ENCODE measurements at places on chromosomes 1 and 21. TPM values are rescaled to one million over a fixed set of nuclear protein-coding genes. Genes with fewer than 3 reads are reported as not detected.
A peak's percentile ranks its signal among the peaks of the same experiment; 100 is the strongest.

- DNase-seq = no peak
These were observed 26.6 kb downstream of the DOP1B start for GRCh38 chr21:36183144-36183795.

Gene FMO4
- 2.7 TPM for total RNA-seq

Gene LAMB3
- 0.38 TPM for total RNA-seq

DNA sequence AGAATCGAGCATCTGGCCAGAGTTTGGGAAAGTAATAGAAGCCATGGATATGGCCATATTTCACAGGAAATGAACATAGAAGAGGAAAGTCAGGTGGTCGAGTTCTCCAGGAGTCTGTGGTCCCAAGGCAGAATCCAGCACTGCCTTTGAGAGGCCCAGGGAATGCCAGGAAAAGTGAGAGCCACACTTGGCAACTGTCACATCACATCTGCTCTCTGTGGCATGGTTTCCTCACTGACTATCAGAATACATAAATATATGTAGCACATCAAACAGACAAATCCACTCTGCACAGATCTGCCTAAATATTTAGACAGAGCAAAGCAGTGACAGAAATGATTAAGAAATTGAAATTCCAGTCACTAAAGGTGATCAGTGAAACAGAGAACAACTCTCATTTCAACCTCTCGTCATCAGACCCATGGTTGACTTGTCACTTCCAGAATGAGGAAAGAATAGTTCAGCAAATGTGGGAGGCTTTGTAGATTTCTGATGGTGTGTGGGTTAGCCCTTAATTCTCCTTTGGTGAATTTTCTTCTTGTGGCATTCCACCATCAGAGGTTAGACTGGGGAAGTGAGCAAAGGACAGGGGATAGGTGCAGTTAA, 58.8 kb upstream of the MAN1A2 start:
- DNase-seq = no peak

GRCh38 chr1:30684881-30685795, 38.2 kb downstream of the MATN1 start:
- DNase-seq = peak; percentile 10

DNA sequence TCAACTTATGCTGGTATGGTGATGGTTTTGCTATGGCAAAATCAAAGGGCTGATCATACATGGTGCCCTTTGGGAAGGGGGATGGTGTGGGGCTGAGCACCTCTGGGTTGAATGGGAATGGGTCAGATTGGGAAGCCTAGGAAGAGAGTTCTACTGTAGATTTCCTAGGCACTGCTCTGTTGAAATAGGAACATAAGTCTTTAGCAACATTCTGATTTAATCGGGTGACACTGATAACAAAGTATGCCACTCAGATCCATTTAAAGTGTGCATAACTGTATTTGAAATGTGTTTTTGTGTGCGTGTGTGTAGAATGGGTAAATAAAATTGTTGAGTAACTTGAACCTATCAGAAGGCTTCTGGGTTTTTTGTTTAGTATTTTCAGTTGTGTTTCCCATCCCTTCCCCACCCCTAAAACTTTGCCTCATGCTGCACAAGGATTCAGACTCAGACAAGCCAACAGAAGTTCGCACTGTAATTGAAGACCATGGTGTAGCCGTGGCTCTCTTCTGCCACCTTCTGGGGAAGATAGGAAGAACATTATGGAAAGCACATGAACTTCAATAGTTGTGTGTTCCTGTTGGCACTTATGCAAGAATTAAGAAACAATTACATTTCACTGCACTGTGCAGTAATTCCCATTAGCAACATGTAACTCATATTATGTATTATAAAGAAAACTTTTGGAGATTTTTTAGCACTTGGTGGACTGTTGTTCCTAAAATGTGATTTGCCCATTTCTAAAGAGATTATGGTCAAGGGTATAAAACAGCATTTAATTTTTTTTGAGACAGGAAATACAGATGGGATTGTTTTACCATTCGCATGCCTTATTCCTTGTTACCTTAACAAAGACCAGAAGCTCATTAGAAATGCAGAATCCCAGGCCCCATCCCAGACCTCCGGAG, 10.9 kb upstream of the C4BPB start:
- DNase-seq = peak; percentile 69

DNA sequence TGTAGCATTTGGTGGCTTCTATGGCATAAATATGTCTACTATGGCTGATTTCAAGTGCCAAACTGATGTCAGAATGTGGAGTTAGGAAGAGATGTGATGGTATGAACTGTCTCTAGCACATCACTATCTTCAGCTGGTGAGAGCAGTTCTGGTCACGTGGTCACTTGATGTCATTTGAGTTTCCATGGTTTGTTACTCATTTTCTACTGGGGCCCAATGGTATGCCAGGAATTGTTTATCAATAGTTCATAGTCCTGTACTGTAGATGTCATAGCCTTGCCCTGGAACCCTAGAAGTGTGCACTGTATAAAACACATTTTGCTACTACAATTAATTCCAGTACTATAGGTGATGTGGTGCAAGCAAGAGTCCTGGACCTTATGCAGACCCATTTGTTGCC, 153.7 kb downstream of the PDE4B start:
- DNase-seq = no peak

DNA sequence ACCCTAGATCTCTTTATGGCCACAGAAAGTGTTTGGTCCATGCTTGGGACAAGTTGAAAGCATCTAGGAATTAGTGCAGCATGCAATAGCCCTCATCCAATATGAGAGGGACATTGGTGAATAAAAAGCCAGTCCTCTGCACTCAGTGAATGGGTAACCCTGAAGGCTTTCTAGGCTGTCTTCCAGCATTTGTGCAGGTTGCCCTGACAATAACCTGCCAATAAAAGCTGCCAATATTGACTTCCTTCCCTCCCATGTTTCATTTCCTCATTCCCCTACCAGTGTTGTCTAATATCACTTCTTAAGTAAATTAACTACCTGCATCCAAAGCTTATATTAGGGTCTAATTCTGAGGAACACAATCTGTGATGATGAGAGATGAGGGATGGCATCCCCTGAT, 563.6 kb upstream of the NEGR1 start:
- no peak for DNase-seq

DNA sequence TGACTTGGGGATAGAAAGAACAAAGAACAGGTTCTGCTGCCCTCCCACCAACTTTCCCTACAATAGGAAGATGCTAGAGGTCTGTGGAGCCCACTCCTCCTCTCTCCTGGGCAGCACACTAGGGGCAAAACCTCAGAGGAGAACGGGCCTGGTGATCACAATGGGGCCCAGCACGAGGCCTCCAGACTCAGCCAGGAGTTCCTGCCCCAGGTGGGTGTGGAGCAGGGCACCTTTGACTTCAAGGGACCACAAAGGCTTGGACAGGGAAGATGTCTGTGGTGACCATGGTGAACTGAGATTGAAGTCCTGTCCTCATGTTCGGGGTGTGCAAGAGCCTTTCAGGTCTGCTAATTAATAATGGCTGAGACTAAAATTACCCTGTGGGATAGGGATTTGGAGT, 88.8 kb downstream of the LAMC2 start:
- no peak for DNase-seq

DNA sequence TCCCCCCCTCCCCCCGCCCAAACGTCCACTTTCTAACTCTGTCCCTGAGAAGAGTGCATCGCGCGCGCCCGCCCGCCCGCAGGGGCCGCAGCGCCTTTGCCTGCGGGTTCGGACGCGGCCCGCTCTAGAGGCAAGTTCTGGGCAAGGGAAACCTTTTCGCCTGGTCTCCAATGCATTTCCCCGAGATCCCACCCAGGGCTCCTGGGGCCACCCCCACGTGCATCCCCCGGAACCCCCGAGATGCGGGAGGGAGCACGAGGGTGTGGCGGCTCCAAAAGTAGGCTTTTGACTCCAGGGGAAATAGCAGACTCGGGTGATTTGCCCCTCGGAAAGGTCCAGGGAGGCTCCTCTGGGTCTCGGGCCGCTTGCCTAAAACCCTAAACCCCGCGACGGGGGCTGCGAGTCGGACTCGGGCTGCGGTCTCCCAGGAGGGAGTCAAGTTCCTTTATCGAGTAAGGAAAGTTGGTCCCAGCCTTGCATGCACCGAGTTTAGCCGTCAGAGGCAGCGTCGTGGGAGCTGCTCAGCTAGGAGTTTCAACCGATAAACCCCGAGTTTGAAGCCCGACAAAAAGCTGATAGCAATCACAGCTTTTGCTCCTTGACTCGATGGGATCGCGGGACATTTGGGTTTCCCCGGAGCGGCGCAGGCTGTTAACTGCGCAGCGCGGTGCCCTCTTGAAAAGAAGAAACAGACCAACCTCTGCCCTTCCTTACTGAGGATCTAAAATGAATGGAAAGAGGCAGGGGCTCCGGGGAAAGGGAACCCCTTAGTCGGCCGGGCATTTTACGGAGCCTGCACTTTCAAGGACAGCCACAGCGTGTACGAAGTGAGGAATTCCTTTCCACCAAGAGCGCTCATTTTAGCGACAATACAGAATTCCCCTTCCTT, 158.1 kb downstream of the RUNX1 start:
- no peak for DNase-seq

Gene CNIH4
- 45.5 TPM for total RNA-seq

DNA sequence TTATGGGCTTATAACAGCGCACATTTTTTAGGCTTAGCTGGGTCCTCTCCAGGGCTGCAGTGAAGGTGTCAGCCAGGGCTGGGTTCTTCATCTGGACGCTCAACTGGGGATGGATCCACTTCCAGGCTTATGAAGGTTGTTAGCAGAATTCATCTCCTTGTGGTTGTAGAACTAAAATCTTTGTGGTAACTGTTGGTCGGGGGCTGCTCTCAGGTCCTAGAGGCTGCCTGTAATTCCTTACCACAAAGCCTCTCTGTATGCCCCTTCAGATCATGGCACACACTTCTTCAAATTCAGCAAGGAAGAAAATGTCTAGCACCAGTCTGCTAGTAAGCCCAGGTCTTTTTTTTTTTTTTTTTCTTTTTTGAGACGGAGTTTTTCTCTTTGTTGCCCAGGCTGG, 40.9 kb upstream of the EPS8L3 start:
- no peak for DNase-seq

Gene GRIK3
- not detected for total RNA-seq

Gene CLCNKB
- not detected for total RNA-seq

Gene OR2G6
- total RNA-seq = not detected

DNA sequence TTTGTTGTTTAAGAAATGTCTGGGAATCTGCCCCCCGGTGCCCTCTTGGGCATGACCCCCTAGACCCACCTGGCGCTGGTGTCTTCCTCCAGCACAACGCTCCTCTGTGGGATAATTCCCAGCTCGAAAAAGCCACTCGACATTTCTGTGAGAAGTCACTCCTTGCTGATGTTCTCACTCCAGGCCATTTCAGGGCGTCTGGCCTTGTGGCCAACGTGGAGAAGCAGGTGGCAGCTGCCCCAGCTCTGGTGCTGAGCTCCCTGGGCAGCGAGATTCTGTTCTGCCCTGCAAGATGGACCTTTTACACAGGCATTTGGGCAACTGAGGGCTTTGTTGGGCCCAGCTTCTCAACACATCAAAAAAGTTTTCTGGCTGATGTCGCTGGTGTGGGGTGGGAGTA, 147.7 kb upstream of the WNT4 start:
- no peak for DNase-seq

Gene FCRLA
- not detected for total RNA-seq

DNA sequence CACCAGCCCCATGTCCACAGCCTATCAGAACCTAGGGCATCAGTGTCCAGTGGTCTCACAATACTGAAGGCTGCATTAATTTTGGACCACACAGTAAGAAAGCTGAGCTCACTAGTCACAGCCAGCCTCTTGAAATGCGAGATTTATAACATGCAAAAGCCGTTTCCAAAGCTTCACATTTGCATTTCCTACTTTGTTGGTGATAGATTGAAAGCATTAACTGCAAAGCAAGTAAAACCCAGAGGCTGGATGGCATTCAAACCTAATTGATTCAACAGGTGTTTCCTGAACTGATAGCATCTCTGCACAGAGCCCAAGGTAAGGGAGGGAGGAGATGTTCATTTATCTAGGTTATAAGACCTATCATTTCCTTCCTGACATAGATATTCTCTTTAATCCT, 410.1 kb downstream of the OMA1 start:
- peak; percentile 13 for DNase-seq

Gene AMY2A
- total RNA-seq = not detected

Gene ZNF695
- not detected for total RNA-seq

DNA sequence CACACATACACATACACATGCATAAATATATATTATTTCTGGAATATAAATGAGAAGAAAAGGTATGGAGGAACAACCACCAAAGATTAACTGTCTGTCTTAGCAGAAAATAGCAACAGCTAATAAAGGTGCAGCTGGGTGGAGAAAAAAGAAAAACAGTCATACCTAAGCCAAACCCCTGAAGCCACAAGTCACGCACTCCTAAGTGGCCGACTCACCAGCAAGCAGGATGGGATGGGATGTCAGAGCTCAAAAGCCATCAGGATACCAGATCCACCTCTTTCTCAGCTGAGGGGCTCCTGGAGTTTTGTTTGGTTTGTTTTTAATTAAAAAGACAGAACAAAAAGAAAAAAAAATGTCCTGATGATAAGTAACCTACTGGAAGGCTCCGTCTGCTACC, 64.7 kb upstream of the HIVEP3 start:
- DNase-seq = no peak

Gene ZFP69
- 4.3 TPM for total RNA-seq

Gene USH2A
- total RNA-seq = not detected

Gene TMEM269
- total RNA-seq = 0.35 TPM

Measured in CD4-positive, alpha-beta memory T cell (primary cell).